ENCODE measurements at places on chromosomes 4 and X.

- no peak for DNase-seq
Observed at GRCh38 chr4:53186714-53187358, 179.0 kb downstream of the SCFD2 start.

GRCh38 chrX:65677954-65678469 lies 10.6 kb downstream of the MSN start:
- no peak for DNase-seq

- DNase-seq, result no peak
Observed at GRCh38 chrX:33447285-33447684, 235.9 kb upstream of the DMD start.

- no peak for DNase-seq
Observed at GRCh38 chrX:130261296-130261893, 7.3 kb downstream of the ZNF280C start.

DNA sequence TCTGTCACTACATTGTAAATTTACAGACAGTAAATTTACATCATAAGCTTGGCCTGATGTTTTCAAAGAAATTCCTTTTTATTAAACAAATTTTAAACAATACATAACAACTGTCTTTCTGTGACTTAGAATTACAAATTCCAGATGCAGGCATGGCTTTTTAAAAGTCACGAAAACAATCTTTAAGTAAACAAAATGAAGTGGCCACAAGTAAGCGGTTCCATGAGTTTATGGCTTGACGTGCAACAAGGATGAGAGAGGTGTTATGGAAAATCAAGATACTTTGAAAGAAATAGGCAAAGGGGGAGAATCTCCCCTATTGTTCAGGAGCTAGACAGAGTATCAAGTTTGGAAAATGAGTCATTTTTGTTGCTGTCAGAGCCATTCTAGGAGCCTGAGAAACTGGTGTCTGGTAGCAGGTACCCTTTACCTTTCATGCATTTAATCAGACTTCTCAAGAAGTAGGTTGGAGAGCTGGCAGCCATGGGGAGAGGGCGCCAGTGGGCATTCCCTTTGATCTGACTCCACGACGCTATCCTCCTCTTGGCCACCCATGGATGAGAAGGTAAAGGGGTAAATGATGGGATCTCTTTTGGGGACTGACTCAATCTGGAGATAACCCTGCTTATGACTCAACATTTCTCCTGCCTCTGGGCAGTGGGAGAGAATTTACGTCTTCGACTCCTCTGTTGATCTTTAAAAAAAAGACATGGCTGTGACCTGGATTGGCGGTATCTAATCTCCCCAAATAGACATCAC lies 217.2 kb downstream of the SPRY1 start:
- no peak for DNase-seq

- DNase-seq, result no peak
Observed at GRCh38 chr4:2666722-2667247, 89.4 kb downstream of the TNIP2 start.

DNA sequence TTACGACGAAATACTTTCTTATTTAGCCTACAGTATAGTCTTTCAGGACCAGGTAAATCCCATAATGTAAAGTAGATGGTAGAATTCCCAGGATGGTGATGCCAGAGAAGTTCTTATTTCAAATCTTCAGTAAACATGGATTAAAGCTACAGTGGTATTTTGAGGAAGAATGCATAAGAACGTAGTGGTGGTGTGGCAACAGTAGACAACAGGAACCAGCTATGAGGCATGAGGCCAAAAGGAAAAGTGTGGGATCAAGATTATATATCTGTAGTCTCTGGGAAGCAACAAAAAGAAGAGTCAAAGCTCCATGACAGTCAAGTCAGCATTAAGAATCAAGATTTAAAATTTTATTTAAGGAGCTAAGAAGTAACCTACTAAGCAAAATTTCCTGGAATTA lies 60.2 kb downstream of the METTL14 start:
- DNase-seq, result no peak

- DNase-seq, result peak; percentile 17
Observed at GRCh38 chr4:119025420-119025819, 110.2 kb upstream of the MYOZ2 start.

- no peak for DNase-seq
Observed at GRCh38 chr4:165207016-165207430, 338 bp upstream of the KLHL2 start.

DNA sequence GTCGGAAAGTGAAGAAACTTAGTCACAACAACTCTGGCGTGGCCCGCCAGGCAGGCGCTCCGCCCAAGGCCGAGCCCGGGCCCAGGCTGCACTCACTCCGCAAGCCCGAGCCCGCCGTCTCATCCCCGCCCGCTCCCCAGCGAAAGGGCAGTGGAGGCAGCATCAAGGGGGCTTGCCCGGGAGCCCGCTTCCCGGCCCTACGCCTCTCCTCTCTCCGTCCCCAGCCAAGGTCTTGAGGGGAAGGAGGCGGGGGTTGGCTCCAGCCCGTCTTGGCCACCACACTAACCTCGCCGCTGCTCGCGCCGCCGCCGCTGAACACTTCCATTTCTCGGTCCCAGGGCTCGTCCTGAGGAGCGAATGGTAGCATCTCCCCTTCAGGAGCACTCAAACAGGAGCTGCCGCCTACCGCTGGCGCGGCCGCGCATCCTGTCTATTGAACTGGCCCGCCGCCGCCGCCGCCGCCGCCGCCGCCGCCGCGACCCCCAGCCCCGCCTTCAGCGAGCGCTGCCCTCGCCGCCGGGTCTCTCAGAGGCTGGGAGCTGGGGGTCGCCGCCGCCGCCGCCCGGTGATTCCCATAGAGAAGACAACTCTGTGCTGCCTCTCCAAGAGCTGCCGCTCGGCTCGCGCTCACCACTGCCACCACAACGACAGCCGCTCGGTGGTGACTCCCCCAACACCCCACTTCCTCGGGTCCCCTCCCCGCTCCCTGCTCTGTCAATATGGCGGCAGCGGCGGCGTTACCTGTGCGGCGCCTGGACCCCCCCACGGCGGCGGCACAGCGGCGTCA lies at the start of gene RPS6KA6:
RPS6KA6 (minus strand) TSS at position 667 of the 787 bp plus-strand sequence; CDS start at position 367, 300 bp downstream.
- no peak for DNase-seq

DNA sequence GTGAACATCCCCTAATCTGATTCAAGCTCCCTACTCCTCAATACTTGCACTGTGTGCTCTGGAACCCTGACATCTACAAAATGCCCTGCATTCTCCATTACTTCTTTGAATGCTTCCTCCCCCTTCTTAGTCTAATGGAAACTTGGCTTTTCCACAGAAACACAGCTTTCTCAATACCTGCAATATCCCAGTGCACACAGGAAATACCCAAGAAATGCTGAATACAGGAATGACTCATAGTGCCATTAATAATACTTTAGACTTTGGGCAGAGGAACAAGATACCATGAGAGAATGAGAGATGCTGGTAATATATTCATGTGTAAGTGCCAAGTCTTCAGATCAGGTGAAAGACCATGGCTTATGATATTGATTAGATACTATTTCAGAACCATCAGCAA lies 5.6 kb downstream of the QRFPR start:
- DNase-seq, result no peak

DNA sequence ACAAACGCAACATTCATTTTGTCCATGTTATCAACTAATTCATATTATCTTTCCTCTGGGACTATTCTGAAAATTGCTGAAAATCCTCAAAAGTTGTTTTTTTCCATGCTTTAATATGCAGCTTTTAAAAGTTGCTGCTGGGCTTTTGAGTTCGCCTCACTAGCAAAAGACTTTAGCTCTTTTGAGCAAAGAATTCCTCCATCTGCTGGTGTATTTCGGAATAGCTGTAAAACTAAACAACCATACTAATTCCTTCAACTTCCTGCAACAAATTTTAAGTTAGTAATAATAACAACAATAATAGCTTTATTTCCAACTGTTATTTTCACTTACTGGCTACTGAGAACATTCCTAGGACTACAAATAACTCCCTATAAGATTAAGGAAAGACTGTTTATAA lies 124.5 kb upstream of the PLAC1 start:
- DNase-seq, result no peak

GRCh38 chr4:119103263-119103662 lies 32.4 kb upstream of the MYOZ2 start:
- DNase-seq, result peak; percentile 62

DNA sequence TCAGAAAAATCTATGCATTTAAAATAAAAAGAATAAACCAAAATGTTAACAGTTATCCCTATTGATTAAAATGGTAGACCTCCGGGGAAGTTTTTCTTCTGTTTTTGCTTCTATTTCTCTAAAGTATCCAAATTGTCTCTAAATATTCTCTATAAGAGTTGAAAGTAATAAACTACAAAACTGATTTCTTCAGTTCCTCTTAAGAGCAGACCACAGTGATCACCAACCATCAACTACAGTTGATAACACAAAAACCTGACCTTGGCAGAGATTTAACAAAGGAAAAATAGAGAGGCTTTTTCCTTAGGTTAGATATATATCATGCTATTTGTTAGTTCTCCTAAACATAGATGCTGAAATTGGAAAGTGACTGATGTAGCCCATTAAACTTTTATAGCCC lies 27.3 kb downstream of the DDX60 start:
- DNase-seq, result no peak

Measured in SIG-M5 (cell line).